Lower leg skin (tissue), 4 donors: ENCODE measurements at places on chromosomes 2 and 18. TPM values are rescaled to one million over a fixed set of nuclear protein-coding genes. Genes with fewer than 3 reads are reported as not detected.

COL3A1 gene
- 16.7 TPM for total RNA-seq

RHOB gene
- 894 TPM for total RNA-seq

GTF2A1L gene
- not detected for total RNA-seq

SPP2 gene
- not detected for total RNA-seq

DNA sequence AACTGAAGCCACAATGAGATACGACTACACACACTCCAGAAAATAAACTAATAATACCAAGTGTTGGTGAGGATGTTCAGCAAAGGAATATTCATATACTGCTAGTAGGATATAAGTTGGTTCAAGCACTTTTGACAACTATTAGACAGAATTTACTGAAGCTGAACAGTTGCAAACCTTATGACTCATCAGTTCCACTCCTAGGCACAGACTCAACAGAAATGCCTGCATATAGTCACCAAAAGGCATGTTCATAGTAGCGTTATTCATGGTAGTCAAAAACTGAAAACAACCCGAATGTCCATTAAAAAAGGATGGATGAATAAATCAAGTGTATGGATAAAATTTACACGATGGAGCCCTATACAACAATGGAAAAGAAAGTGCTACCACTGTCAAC lies 232.0 kb downstream of the ANAPC1 start:
- no peak for DNase-seq

DNA sequence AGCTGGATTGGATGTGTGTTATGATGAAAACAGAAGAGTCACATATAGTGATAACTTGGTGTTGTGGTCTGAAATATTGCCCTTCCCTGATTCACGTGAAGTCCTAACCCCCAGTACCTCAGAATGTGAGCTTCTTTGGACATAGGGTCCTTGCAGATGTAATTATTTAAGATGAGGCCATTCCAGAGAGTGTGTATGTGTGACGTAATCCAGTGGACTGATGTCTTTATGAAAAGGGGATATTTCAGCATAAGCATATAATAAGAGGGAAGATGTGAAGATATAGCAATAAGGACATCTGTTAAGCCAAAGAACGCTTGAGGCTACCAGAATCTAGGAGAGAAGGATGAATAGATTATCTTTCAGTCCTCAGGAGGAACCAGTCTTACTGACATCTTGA lies 62.5 kb downstream of the LTBP1 start:
- no peak for DNase-seq

- DNase-seq, result no peak
These were observed 304.2 kb downstream of the FBXO15 start for GRCh38 chr18:73843455-73843854.

GRCh38 chr2:157245846-157246764 lies 11.4 kb upstream of the GALNT5 start:
- DNase-seq, result no peak

- DNase-seq, result no peak
These were observed 45.5 kb downstream of the OSR1 start for GRCh38 chr2:19312949-19313348.
